ENCODE measurements at places on chromosomes 2 and 18.

GRCh38 chr2:55862673-55863390 is 60.8 kb downstream of the EFEMP1 start:
- peak; percentile 100 for DNase-seq

GRCh38 chr2:160305081-160305750 is 105.1 kb upstream of the ITGB6 start:
- DNase-seq, result peak; percentile 73

- no peak for DNase-seq
Measured at GRCh38 chr2:104140361-104140760, 713.6 kb upstream of the POU3F3 start.

DNA sequence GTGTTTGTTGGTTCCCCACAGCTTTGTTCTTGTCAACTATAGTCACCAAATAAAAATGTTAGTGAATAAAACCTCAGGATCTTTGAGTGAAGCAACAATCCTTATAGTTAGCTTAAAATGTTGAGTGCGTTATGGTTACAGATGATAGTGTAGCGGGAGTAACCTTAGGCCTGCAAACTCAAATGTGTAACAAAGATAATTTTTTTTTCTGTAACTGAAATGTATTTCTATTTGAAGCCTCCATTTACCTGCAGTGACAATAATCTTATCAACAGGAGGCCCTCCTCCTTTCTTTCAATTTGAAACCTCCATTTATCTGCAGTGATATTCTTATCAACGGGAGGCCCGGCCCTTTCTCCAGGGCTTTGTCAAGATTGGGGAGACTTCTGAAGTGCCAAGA is 3.1 kb upstream of the C2orf49 start:
- no peak for DNase-seq

GRCh38 chr2:68878071-68878711 is 7.0 kb upstream of the BMP10 start:
- no peak for DNase-seq

GRCh38 chr18:69839497-69839896 is 108.2 kb downstream of the CD226 start:
- no peak for DNase-seq

GRCh38 chr2:9800639-9800974 is 42.7 kb upstream of the TAF1B start:
- no peak for DNase-seq

DNA sequence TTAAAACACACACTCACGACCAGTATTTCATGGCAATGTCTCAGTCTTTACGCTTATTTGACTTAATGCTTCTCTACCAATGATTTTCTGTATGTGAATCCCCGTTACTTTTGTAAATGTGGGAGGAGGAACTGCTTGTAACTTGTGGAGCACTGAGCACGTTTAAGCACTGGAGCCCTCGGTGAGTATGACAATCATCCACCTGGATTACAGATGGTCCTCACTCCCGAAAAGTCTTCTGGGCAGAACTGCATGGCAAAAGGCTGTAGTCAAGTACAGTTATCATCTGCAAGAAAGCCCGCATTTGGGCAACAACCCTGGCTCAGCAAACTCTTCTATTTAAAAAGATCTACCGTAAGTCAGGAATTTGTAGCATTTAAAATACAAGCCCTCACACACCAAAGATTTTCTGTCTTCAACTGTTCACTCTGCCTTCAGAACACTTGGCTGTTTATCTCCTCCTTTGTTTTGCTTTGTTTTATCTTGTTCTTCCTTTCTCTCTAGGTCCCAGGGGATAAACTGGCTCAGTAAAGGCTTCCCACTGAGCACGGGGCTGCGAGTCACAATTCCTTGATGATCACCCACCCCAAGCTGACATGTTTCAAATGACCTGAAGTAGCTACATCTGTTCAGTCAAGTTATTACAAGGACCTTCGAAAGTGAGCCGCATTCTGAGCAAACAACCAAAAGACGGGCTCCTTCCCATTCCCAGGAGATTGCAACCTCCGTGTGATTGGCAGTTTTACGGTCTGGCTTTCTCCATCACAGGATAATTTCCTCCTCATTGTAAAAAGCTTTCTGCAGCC is 102.2 kb downstream of the DLGAP1 start:
- no peak for DNase-seq

GRCh38 chr2:231597014-231597611 is 4.4 kb downstream of the TEX44 start:
- peak; percentile 54 for DNase-seq

- no peak for DNase-seq
Measured at GRCh38 chr2:18194161-18194560, 315.7 kb downstream of the KCNS3 start.

- DNase-seq, result peak; percentile 96
Measured at GRCh38 chr18:48838921-48839818, 111.6 kb downstream of the SMAD7 start.

DNA sequence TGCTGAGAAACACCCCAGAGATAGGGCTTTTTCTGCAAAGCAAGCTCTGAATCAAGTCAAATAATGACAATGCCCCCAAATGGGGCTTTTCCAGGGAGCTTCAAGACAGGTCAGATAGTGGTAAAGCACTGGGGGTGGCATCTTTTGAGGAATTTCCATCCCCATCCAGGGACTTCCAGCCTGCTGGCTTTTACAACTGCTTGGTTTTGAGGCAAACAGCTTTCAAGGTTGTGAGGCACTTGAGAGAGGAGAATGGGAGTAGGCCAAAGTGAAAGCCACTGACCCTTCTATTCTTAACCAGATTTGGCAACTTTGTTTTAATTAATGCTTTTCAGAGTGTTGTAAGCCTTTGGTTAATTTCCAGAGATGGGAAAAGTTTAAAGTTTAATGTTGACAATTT is 762.0 kb upstream of the POU3F3 start:
- DNase-seq, result no peak

GRCh38 chr18:21513292-21513691 is 87.2 kb downstream of the ESCO1 start:
- peak; percentile 58 for DNase-seq

DNA sequence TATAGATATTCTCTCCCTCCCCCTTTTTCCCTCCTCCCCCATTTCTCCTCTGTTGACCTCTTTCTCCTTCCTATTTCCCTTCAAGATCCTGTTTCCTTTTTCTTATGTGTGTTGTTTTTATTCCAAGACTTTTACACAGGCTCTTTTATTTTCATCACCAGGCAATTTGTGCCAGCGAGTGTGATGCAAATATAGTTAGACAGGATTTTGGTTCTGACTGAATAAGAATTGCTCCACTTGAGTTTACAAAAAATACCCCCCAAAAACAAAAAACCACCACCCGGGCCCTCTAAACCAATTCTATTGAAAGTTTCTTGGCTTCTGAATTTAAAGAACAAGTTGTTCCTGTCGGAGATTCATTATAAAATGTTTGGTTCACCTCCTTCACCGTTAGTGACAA is 50.9 kb upstream of the MAPK4 start:
- no peak for DNase-seq

DNA sequence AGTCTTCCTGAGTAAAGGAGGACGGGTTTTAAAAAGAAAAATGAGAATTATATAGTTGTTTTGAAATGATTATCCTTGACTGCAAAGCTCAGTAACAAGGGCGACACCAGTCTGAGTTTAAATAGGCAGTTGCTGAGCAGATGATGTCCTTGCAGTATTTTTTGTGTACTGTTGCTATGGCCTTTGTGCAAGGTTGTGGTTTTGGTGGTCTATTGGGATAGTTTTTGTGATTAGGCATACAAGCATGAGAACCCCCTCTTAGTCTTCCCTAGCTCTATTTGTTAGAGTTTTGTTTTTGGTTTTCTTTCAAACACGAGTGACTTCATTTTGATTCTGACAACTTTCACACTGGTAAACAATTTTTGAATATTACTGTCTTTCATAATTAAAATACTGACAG is 64.1 kb downstream of the TAF4B start:
- DNase-seq, result no peak

- DNase-seq, result no peak
Measured at GRCh38 chr2:238689331-238689730, 158.6 kb upstream of the TWIST2 start.

DNA sequence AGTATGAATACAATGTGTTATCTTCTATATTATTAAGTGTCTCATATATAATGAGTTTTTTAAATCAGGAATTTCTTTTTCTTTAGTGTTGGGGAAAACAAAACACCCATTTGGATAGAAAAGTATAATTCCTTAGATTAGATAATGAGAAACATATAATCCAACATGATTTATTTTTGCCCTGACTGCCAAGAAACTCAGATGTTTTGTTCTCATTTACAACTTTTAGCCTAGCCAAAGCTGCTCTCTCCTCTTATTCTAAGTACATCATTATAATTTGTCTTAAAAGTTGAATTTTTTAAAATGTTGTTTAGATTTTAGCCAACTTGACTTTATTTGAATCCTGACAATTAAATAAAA is 68.6 kb downstream of the SLC40A1 start:
- no peak for DNase-seq

DNA sequence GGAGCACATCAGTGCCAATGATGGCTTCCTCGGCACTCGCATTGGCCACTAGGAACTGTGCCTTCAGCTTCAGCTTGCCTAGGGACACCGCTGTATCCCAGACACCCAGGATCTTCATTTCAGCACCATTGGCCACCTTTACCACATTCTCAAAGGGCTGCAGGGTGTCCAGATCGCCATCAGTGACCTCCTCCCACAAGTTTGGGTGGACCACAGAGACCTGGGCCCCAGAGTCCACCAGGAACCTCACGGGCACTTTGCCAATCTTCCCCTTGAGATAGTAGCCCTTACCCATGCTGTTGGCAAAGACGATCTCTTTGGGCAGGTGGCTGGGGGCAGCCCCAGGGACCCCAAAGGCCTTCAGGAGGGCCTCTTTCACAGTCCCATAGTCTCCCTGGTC is 610 bp downstream of the ASPRV1 start:
- no peak for DNase-seq

GRCh38 chr2:190344276-190344827 is 963 bp downstream of the INPP1 start:
- no peak for DNase-seq

- no peak for DNase-seq
Measured at GRCh38 chr2:279956-280649, 7.8 kb downstream of the ALKAL2 start.

- DNase-seq, result peak; percentile 22
Measured at GRCh38 chr2:221102896-221103688, 469.0 kb downstream of the EPHA4 start.

GRCh38 chr2:102657770-102658169 is 38.4 kb downstream of the SLC9A2 start:
- no peak for DNase-seq

DNA sequence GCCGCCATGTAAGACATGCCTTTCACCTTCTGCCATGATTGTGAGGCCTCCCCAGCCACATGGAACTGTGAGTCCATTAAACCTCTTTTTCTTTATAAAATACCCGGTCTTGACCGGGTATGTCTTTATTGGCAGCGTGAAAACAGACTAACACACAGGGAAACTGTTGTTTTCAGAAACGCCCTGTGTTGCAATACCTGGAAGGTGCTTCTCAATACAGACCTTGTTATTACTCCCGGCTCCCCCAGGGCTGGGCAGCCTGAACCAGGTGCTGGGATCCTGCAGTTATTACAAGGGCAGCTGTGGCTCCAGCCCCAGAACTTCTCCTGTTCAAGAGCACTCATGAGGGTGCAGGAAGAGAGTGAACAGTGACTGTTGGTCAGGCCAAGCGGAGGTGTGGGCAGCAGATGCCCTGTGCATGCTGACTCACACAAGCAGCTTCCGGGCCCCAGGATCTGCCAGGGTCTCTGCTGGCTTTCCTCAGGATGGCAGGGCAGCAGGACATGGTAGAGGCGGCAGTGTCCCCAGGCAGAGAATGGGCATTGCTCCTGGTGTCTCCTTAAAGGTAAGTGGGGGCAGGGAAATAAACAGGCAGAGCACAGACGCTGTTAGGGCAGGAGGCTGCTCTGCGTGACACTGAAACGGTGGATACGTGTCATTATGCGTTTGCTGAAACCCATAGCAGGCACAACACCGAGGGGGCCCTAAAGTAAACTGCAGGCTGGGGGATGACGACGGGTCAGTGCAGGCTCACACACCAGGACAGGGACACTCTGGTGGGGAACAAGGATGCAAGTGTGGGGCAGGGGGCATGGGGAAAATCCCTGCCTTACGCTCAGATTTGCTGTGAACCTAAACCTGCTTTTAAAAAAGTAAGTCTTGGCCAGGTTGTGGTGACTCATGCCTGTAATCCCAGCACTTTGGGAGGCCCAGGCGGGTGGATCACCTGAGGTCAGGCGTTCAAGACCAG is 89.1 kb downstream of the NDUFA10 start:
- no peak for DNase-seq

- DNase-seq, result no peak
Measured at GRCh38 chr2:211367293-211367692, 810.9 kb downstream of the CPS1 start.

DNA sequence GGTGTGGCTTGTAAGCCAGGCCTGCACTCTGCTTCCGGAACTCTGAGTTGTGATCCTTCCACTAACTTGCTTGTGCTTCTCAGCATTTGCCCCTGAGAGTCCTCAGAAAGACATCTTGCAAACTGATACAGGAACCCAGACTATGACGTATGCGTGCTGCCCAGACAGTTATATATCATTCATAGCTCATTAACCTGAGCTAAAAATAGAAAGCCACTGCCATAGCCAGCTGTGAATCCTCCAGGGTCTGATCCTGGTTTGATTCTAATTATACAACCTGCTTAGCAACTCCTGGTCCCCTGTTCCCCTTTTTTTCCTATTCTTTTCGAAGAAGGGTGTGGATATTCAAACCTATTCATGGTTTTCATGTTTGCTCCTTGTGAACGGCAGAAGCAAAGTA is 63.7 kb downstream of the MARCHF4 start:
- peak; percentile 85 for DNase-seq

GRCh38 chr2:190880378-190881083 is at the start of gene GLS:
Gene GLS (plus strand): TSS chr2:190880821. CDS start chr2:190881085, 264 bp downstream.
- DNase-seq, result peak; percentile 98

DNA sequence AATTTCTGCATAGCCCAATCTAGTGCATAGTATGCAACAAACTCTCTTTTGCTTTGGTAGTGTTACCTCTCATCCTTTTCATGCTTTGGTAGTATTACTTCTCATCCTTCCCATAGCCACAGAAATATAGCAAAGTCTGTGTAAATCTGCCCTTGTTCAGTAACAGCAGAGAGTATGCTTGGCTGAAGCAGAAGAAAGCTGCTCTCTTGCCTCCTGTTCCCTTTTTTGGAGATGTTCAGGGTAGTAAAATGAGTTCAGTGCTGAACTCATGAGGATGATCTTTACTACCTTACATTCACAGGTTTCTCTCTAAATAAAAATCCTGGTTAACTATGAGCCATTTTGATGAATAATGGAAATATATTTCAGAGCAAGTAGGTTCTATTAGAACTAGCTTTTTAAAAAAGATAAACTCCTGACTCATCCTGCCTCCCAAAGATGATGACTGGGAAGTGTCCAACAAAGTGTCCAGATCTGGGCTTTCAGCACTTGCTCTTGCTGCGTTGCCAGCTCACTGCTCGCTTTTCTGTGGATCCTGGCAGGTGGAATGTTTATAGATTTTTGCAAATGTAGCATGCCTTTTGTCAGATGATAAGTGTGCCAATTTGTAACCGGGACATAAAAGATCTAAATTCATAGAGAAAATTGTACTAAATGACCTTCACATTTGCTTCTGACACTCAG is 29.4 kb upstream of the CHMP3 start:
- peak; percentile 14 for DNase-seq

- no peak for DNase-seq
Measured at GRCh38 chr18:71136487-71136886, 847.6 kb downstream of the SOCS6 start.

GRCh38 chr2:100923461-100924060 is 78.5 kb upstream of the RPL31 start:
- DNase-seq, result no peak

GRCh38 chr2:197591339-197592072 is 75.6 kb downstream of the MOB4 start:
- no peak for DNase-seq

Data from EH (cell line).